CD8-positive, alpha-beta memory T cell (primary cell): ENCODE measurements at places on chromosomes 1 and 21. TPM values are rescaled to one million over a fixed set of nuclear protein-coding genes. Genes with fewer than 3 reads are reported as not detected.

Gene TRIM46
- polyA plus RNA-seq: 0.99 TPM

GRCh38 chr1:110643879-110644472 lies 30.8 kb downstream of the KCNA3 start:
- no peak for DNase-seq

- DNase-seq: no peak
Observed at GRCh38 chr1:162276493-162276892, 100.2 kb downstream of the SPATA46 start.

Gene PKP1
- polyA plus RNA-seq: not detected

GRCh38 chr1:213054733-213055591 lies 3.9 kb downstream of the RPS6KC1 start:
- DNase-seq: no peak

Gene PPCS
- 113 TPM for polyA plus RNA-seq

GRCh38 chr21:16004086-16004485 lies 274.3 kb downstream of the USP25 start:
- no peak for DNase-seq

Gene REN
- polyA plus RNA-seq: not detected

- no peak for DNase-seq
Observed at GRCh38 chr1:53377438-53377841, 49.6 kb upstream of the LRP8 start.

DNA sequence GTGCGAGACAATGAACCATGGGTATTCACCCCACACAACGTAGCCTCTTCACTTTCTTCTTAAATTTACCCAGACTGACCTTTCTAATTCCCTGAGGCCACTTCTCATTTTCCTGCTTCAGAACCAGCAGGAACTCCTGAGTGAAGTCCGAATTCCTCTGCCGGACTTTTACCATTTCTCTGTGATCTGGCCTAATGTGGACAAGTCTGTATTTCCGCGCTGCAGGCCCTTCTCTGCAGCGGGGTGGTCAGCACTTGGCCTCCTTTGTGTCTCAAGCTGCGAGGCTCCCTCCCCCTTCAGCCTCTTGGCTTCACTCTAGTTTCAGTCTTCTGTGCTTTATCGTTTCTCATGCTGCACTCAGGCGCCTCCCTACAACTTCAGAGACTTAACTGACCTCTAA lies 9.4 kb upstream of the CTBS start:
- no peak for DNase-seq
